ENCODE measurements at places on chromosomes 4 and X. TPM values are rescaled to one million over a fixed set of nuclear protein-coding genes. Genes with fewer than 3 reads are reported as not detected.

The MAGEB17 gene
- not detected for total RNA-seq

The ARR3 gene
- total RNA-seq, result not detected

The WDR45 gene
- total RNA-seq, result 57.6 TPM

GRCh38 chrX:135000516-135000915, 9.7 kb downstream of the SMIM10 start:
- DNase-seq, result no peak

The NR3C2 gene
- total RNA-seq, result 1.9 TPM

DNA sequence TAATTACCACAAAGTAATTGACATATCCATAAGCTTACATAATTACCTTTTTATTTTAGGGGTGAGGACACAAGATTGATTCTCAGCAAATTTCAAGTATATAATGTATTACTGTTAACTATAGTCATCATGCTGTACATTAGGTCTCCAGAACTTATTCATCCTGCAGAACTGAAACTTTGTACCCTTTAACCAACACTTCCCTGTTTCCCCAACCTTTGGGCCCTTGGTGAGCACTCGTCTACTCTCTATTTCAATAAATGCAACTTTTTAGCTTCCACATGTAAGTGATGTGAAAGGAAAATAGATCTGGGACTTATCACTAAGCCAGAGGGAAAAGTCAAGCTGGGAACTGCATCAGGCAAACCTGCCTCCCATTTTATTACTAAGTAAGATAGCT, 33.6 kb upstream of the CCNG2 start:
- no peak for DNase-seq

- DNase-seq, result no peak
These were observed 186.4 kb downstream of the AFAP1 start for GRCh38 chr4:7753271-7753670.

The CCDC158 gene
- not detected for total RNA-seq

GRCh38 chr4:54709400-54709799, 51.6 kb downstream of the KIT start:
- DNase-seq, result peak; percentile 72

The NEIL3 gene
- 21.1 TPM for total RNA-seq

- DNase-seq, result no peak
These were observed 50.6 kb downstream of the PPARGC1A start for GRCh38 chr4:23839279-23839678.

The ARMCX5 gene
- 15.4 TPM for total RNA-seq

DNA sequence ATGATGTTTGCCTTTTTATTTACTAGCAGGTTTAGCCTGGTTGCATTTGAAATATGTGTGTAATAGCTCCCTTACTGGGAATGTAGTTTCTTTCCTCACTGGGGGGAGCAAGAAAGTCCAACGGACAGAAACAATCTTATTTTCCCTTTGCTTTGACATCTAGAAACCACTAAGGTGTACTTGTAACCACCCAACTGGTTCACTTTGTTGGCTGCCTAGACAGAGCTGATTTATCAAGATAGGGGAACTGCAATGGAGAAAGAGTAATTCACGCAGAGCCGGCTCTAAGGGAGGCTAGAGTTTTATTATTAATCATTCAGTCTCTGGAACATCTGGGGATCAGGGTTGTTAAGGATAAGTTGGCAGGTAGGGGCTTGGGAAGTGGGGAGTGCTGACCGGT, 30.3 kb downstream of the XG start:
- no peak for DNase-seq

The ZIC3 gene
- 0.02 TPM for total RNA-seq

The NUDT11 gene
- total RNA-seq, result 29.3 TPM

- no peak for DNase-seq
These were observed 289.7 kb downstream of the STK32B start for GRCh38 chr4:5340991-5341451.

DNA sequence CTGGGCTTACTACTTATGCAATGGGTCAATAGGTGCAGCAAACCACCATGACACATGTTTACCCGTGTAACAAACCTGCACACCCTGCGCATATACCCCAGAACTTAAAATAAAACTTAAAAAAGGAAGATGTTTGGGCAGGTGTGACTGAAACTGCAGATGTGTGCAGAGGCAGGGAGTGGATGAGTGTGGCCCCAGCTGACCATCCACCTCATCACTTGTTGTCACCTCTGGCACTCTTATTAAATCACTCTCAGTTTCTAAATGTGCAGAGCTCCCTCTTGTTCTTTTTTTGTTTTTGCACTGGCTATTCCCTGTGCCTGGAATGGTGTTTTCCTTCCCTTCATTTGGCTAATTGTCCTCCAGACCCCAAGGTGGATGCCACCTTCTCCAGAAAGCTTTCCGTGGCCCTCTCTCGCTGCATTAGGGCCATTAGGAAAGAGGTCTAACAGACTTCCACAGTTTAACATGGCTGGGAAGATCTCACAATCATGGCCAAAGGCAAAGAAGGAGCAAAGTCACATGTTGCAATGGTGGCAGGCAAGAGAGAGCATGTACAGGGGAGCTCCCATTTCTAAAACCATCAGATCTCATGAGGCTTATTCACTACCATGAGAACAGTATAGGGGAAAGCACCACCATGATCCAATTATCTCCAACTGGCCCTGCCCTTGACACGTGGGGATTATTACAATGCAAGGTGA, 58.5 kb downstream of the SLC2A9 start:
- DNase-seq, result no peak

DNA sequence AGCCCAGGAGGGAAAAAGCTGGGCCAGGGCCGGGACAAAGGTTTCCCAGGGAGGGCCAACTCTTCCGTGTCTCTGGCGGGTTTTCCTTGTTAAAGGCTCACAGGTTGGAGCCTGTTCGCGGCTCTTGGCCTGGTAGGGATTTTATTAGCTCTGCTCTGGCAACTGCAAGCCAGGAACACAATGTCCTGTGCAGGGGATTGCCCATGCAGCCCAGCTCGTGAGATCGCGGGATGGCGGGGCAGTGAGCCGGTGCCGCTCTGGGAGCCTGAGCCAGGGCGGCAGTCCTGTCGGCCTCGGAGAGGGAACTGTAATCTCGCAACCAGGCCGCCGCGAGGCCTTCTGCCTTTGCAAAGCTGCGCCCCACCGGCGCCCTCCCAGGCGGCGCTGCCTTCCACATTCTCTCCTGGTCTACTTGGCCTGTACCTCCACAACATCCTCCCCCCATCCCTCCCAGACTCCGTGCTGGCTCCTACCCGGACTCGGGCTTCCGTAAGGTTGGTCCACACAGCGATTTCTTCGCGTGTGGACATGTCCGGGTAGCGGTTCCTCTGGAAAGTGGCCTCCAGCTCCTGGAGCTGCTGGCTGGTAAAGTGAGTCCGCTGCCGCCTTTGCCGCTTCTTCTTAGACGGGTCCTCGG, 2.1 kb downstream of the PITX2 start:
- no peak for DNase-seq

The HERC6 gene
- total RNA-seq, result 23.3 TPM

DNA sequence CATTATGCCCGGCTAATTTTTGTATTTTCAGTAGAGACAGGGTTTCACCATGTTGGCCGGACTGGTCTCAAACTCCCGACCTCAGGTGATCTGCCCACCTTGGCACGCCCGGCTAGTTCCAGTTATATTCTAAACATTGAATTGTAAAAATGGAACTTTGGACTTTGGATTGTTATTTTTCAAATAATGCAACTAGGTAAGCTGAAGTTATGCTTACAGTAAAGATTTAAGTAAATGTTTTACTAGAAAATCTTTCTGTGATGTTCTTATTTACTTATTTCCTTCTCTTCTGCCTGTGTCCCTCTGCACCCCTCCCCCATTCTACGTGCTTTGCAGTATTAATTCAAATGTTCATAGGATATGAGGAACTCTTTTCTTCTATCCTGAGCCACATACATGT, 26.1 kb downstream of the GK start:
- no peak for DNase-seq

- DNase-seq, result no peak
These were observed 68.2 kb downstream of the HHIP start for GRCh38 chr4:144714166-144714565.

GRCh38 chrX:55451141-55451540, 786 bp upstream of the MAGEH1 start:
- no peak for DNase-seq

DNA sequence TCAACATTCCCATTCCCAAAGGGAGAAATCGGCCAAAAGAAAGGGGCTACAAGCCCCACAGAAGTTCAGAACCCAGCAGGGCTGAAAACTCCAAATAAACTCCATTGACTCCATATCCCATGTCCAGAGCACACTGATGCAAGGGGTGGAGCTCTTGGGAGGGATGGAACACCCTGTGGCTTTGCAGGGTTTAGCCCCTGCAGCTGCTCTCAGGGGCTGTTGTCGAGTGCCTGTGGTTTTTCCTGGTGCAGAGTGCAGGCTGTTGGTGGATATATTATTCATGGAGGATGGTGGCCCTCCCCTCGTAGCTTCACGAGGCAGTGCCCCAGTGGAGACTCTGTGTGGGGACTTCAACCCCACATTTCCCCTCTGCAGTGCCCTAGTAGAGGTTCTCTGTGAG, 53.7 kb downstream of the PDGFRA start:
- DNase-seq, result no peak

DNA sequence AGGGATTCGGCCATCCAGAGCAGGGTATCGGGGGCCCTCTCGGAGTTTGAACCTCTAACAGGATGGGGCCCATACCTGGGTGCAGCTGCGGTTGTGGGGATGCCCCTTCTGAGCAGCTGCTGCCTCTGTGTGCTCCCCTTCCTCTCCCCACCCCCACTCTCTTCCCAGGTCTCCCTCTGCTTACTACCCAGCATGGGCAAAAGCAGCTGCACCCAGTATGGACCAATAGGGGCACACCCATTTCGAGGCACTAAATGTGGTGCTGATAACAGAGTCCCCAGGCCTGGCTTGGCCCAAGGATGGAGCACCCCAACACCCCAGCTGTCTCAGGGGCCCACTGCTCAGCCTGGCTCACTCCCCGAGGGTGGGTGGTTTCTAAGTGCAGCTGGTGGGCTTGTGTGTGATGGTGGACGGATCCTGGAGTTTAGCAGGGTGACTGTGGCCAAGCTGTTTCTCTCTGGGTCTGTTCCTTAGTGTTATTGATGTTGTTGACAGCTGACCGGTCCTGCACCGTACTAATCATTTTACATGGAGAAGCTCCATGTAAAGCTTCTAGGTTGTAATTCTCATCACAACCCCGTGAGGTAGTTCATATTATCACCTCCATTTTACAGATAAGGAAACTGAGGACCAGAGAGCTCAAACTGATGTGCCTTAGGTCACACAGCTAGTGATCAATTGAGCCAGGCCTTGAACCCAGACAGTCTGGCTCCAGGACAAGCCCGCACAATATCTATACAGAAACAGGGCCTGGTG, 13.1 kb upstream of the KIAA0232 start:
- no peak for DNase-seq

DNA sequence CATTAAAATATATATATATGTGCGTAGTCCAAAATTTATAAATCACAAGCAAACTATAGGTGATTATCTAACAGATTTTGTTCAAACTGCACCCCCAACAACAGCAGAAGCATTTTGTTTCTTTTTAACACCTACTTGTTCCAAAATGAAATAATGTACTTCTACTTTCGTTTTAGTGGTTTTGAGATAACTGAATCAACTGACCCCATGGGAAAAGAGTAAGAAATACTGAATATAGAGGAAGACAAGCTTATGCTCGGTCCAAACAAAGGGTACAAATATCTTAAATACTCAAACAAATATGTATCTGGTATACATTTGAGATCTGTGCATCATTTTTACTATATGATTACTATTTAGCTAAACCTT, 22.4 kb downstream of the MAP7D3 start:
- DNase-seq, result no peak

The TRO gene
- total RNA-seq, result 13.9 TPM

DNA sequence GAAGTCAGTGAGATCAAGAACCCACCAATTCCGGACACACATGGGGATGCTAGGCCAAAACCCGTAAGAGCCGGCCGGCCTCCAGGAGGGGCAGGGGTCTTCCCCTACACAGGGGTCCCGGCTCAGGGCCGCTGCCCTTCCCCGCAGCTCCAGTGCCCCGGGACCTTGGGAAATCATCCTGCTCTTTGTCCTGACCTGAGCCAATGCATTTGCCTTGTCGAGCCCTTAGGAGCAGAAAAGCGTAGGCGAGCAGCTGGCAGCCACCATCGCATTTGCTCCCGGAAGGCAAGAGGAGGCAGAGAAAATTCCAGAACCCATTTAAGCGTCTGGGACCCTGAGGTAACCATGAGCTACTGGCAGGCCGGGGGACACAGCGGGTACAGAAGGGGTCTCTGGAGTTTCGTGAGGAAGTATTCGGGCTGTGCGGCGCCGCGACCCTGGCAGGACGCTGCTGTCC, 7.4 kb upstream of the TNIP2 start:
- DNase-seq, result no peak

GRCh38 chrX:50071494-50071893, 129.3 kb downstream of the AKAP4 start:
- no peak for DNase-seq

DNA sequence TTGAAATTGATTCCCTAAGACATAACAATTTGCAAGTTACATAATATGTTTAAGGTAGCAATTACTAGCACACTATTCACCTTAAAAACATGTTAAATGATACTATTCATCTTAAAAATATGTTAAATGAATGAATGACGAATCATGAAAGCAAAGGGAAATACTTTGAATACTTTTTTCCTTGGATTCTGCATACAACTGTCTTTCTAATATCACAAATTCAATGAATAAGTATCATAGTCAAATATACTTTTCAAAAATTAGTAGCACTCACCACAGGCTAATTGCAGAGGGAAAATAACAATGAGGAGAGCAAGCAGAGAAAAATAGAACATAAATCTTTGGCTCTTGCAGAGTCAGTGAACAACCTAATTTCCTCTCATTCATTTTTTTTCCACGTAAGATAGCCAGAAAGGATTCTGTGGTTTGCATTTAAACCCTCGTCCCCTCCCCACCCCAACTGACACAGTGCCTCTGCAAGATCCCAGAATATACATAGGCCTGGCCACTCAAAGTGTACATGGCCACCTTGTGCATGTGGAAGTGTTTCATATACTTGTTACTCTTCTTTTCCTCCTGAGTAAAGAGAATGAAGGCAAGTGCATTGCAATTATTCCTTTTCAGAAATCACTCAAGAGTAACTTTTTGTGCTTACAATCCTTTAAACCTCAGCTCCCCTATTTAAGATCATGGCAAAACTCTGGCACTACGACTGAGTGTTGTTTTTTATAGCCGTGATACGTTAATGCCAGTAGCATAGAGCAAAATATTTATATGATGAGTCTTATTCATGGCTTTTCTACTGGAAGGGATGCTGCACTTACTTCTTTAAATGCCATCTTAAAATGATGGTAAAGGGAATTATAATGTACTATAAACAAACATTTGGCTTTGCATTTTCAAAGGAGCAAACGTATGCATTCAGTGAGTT, 236.4 kb downstream of the PDGFC start:
- no peak for DNase-seq

The FAAH2 gene
- total RNA-seq, result not detected

Data from H4 (cell line).